Stimulated activated CD8-positive, alpha-beta memory T cell treated with anti-CD3 and anti-CD28 coated beads, Interleukin-7, amount 100 ng/mL, for 24 hours (primary cell): ENCODE measurements at places on chromosomes 11 and 22.

GRCh38 chr11:112655371-112655770 lies 305.8 kb upstream of the NCAM1 start:
- no peak for DNase-seq

DNA sequence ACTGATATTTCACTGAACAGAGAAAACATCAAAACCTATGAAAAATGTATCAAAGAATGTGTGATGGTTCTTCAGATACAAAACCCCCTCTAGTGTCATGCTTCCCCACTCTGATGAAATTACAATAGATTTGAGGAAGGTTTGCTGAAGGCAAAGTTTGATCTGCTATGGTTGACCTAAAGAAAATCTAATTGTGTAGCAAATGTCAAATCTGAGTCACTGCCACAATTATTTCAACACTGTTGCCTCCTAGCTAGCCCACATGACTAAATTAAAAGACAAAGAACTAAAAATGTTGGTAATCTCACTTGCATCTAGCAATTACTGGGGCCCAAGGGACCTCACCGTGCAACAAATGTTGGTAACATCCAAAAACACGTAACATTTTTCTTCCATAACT lies 728.0 kb downstream of the DLG2 start:
- no peak for DNase-seq

- DNase-seq = no peak
These were observed 125.6 kb downstream of the APIP start for GRCh38 chr11:34790620-34791019.

DNA sequence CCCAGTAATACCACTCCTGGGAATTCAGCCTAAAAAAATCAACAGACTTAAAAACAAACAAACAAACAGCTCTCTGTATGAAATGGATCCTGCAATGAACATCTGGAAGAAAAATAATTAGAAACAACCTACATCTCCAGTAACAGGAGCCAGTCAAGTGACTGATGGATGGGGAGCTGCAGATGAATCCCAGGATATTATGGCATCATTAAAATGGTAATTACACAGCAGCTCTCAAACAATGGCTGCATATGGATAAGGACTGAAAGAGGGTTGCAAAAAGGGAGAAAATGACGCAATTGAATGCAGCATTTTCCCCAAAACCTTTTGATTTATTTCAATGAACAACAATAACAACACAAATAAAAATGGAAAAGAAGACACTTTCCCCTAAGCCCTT lies 4.1 kb downstream of the NPTXR start:
- DNase-seq = no peak

DNA sequence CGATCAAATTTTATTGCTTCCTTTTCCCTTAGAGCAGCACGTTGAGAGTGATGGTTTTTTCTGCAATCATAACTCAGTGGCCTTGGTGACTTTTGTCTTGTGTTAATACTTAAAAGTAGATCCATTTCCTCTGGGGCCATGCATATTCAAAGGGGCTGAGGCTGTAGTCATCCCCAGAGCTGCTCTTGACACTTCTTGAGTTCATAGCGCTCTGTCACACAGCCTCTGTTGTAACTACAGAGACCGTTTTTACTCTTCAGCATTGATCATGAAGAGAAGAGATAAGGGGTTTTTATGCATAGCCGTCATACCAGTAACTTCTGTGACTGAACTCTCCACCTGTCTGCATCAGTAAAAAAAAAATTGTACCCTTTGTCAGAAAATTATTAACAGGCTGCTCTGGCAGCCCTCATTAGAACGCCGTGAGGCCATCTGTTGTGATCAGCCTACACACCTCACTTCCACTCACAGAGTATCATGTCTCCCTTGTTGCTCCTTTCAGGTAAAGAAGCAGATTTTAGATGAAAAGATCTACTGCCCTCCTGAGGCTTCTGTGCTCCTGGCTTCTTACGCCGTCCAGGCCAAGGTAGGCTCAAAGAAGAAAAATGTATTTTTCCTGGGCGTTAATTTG lies 38.4 kb downstream of the NF2 start:
- no peak for DNase-seq

DNA sequence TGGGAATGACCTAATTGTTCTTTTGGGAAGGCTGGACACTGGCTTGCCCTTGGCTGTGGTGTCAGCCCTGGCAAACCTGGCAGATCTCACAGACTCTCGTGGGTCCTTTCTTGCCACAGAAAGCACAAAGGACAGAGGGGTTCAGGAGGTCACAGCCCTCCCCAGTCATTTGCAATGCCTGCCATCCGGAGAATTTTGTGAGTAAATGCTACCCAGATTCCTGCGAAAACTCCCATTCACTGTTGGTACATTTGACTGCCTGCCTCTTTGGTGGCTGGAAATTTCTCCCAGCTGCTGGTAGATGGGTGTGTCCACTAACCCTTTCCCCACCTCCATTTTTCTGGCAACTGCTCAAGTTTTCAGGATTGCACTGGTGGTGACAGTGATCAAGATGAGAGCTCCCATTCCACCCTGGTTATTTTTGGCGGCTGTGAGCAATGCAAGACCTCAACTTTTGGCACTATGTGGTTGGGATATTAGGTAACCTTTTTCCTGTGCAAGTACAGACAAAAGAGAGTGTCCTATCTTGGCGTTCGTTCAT lies 155.7 kb downstream of the NAV2 start:
- no peak for DNase-seq

- DNase-seq = no peak
These were observed 313.4 kb downstream of the CASP12 start for GRCh38 chr11:104584823-104585222.

GRCh38 chr22:49633010-49633324 lies 194.7 kb downstream of the BRD1 start:
- no peak for DNase-seq

DNA sequence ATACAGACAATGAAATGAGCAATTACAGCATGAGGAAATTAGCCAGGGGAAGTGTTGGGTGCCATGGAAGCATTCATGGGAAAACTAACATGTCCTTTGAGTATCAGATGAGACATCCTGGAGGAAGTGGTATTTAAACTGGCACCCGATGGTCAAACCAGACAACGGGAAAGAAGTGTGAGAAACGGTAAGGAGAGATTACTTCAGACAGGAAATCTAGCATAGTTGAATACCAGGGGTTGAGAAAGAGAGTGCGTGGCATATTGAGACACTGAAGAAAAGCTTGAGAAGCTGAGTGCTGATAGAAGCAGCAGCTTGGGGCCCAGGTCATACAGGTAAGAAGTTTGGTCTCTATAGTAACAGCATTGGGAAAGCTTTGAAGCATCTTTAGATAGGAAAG lies 175.3 kb downstream of the C11orf87 start:
- no peak for DNase-seq
